Endothelial cell of coronary artery (primary cell): ENCODE measurements at places on chromosomes 5 and 9. TPM values are rescaled to one million over a fixed set of nuclear protein-coding genes. Genes with fewer than 3 reads are reported as not detected.

The LHX2 gene
- not detected in 2 replicates for total RNA-seq

The IL9 gene
- total RNA-seq = not detected in 2 replicates

The GFPT2 gene
- 6.2 and 24.8 TPM in 2 replicates for total RNA-seq

The VAV2 gene
- 15.5 and 20.9 TPM in 2 replicates for total RNA-seq

The ADGRD2 gene
- not detected in 2 replicates for total RNA-seq

The LCN1 gene
- total RNA-seq = 0.66 TPM in 1 of 2 replicates, not detected in the other

The ZNF483 gene
- total RNA-seq = 1.3 and 1.8 TPM in 2 replicates

The BRD9 gene
- 50.4 and 57.5 TPM in 2 replicates for total RNA-seq

The SIMC1 gene
- total RNA-seq = 2.2 and 3.6 TPM in 2 replicates

The OR13J1 gene
- total RNA-seq = not detected in 2 replicates
